ENCODE measurements at places on chromosomes 7 and 10.

DNA sequence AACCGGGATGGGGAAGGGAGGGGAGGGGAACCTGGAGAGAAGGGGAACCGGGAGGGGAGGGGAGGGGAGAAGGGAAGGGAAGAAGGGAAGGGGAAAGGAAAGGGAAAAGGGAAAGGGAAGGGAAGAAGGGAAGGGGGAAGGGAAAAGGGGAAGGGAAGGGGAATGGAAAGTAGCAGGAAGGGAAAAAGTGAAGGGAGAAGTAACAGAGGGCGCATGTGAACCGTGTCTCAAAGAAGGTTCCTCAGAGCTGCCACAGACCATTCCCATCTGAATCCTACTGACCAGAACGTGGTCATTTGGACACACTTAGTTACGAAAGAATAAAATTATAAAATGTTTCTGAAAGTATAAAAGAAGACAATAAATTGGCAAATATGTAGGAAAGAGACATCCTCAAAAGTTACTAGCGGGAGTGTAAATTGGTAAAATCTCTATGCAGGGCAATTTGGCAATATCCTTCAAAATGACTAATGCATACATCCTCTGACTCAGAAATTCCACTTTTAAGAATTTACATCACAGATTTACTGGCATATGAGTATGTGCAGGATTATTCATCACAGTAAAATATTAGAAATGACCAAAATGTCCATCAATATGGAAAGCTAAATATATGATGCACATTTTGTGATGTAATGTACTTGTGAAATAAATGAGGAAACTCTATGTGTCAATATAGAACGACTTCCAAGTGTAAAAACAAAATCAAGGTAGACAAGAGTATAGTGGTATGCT, 12.9 kb downstream of the C10orf67 start:
- peak; percentile 94 for DNase-seq

DNA sequence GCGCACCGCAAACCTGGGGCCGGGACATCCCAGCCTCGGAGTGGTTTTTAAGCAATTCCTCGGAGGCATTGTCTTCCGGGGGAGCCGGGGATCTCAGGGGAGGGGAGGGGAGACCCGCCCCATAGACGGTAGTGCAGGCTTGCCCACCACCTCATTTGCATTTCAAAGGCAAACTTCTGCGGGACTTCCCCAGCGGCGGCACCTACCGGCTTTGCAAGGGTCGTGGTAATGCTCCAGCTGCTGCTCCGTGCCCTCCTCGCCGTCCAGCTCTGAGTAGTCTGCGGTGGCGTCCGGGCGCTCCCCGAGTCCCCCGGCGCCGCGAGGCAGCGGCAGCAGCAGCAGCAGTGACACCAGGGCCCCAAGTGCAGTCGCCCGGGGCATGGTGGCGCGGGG, 425 bp downstream of the TLL2 start:
- no peak for DNase-seq

GRCh38 chr10:85043207-85043606, 714.8 kb downstream of the CCSER2 start:
- DNase-seq: no peak

DNA sequence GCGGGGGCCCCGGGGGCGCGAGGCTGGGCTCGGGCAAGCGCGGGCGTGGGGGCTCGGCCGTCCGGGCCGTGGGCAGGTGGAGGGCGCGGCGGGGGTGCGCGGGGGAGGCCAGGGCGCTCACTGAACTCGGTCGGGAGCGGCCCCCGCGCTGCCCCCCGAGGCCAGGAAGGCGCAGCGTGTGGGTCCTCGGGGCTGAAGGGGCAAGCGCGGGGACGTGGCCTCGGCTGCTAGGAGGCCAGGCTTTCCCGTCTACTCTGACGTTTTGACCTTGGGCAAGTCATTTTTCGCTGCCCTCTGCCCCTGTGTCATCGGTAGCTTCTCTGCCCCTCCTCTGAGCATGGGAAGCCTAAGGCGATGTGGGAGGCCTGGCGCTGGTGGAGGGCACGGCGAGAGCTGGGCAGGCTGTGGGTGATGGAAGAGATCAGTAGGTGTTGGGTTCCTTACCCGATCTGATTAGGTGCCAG, 441 bp downstream of the FBH1 start:
- DNase-seq: peak; percentile 6

DNA sequence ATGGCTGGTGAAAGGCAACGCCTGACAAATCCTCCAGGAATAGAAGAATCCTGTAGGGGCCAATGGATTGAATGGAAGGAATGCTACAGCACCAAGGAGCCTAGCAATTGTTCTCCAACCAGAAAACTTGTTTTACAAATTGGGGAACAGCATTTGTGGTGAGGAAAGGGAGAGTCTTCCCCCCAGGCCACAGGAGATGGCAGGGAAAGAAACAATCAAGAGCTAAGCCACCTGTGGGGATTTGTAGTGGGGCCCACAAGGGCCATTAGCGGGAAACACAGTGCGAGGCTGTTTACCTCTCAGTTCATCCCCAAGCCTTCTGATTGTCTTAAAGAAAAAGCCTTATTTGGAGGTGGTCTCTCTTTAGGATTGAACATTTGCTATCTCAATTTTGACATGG, 48.5 kb upstream of the KCNMA1 start:
- DNase-seq: no peak

DNA sequence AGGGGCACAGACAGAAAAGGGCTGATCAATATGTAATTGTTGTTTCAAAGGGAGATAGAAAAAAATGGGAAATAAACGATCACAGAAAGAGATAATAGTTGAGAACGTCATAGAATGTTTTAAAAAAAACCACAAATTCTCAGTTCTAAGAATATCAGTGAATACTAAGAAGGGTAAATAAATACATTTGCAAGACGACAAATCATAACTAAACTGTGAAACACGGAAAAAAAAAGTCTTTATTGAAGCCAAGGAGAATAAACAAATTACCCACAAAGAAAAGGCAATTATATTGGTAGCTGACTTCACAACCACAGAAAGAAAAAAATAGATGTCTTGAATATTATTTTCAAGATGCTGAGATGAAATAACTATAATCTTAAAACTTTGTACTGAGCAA, 305.2 kb upstream of the STEAP1 start:
- no peak for DNase-seq

- no peak for DNase-seq
Observed at GRCh38 chr7:53218730-53219504, 183.5 kb downstream of the POM121L12 start.

DNA sequence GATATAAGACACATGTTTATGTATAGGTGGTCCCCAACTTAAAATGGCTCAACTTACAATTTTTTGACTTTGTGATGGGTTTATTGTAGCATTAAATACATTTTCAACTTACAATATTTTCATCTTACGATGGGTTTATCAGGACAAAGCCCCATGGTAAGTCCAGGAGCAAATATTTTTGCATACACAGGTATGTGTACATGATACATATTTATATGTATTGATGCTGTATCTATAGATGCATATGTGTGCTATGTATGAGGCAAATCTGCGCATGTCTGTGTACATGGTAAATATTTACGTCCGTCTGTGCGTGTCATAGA, 664 bp upstream of the UBE3C start:
- no peak for DNase-seq

DNA sequence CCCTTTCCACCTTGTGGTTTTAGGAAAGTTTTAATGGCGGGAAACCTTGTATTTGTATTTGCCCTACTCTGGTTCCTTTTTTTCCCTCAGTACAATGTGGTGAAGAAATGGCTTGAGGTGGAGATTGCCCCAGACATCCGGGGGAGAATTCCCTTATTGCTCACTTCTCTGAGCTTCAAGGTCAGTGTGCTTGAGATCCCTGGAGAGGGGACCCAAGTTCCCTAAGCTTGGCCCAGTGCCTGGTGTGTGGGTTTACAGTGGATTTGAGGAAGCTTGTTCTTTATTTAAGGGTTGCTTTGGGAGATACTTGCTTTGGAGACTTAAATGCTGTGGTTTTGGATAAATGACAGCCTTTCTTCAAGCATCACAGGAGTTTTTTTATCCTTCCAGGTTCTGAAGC, 18.3 kb downstream of the CALHM2 start:
- DNase-seq: peak; percentile 27

GRCh38 chr7:7652798-7653540, 12.4 kb downstream of the UMAD1 start:
- no peak for DNase-seq

GRCh38 chr10:80619036-80619435, 81.3 kb downstream of the SH2D4B start:
- no peak for DNase-seq

GRCh38 chr7:1697499-1698125, 27.5 kb downstream of the ELFN1 start:
- DNase-seq: no peak

- DNase-seq: peak; percentile 25
Observed at GRCh38 chr10:22911889-22912762, 15.7 kb upstream of the ARMC3 start.

GRCh38 chr10:129525401-129525801, 58.4 kb downstream of the MGMT start:
- peak; percentile 79 for DNase-seq

DNA sequence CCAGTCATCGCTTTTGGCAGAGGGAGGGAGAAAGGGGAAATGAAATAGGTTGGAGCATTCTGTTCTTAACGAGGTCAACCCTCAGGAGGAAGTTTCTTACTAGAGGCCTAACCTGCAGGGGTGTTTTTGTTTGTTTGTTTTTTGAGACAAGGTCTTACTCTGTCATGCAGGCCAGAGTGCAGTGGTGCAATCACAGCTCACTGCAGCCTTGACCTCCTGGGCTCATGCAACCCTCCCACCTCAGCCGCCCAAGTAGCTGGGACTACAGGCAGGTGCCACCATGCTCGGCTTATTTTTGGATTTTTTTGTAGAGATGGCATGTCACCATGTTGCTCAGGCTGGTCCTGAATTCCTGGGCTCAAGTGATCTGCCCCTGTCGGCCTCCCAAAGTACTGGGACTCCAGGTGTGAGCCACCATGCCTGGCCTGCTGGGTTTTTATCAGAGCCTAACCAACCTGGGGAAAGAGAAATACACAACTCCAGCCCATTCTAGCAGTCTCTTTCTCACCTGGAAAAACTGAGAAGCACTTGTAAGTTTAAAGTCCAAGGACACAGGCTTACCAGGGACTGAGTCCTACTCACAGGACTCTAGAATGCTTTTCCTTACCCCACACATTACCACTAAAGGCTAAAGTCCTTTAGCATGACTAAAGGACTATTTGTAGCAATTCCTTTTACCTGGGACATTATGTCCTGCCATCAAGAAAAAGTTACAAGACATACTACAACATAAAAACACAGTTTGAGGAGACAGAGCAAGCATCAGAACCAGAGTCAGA, 101.0 kb upstream of the EGFR start:
- DNase-seq: no peak

GRCh38 chr10:131731780-131732630, 168.8 kb upstream of the PPP2R2D start:
- no peak for DNase-seq
